Activated CD4-positive, alpha-beta T cell treated with anti-CD3 and anti-CD28 coated beads, Interleukin-2, amount 50 U/mL, for 4 hours (primary cell): ENCODE measurements at places on chromosomes 7 and 10.

DNA sequence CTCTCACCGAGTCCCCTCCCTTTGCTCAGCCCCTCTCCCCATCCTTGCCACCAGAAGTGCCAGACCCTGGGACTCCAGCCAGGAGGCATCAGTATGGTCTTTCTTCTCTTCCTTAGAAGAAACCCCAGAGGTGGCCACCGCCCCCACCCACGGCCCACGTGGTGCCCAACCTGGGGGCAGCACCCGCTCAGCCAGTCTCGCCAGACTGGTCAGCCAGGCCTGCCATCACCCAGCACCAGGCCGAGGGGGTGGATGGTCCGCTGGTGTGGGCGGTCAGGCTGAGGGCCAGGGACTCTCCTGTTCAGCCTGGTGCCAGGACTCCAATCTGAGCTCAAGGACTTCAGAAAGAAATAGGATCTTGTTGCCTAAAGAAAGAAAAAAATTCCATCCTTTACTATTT is 5.8 kb upstream of the CLDN4 start:
- DNase-seq = no peak

DNA sequence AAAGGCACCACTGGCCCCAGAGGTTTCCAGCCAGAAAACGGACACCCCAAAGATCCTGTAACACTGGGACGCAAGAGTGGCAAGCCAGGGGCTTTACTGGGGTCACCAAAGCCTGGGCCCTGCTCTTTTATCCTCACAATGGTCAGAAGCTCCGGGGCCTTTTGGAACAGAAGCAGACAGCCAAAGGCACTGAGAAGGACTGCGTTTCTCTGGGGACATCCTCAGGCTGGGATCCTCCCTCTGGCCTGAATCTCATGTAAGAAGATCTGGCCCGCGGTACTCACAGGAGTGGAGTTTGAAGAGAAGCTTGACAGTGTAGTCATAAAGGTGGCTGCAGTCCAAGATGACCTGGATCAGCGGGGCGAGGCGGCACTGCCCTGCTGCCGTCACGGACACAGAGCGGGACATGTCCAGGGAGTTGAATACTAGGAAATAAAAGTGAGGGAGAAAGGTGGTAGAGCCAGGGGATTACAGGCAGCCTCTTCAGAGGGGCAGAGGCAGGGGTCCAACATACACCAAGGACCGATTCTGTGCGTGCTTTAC is 81.4 kb downstream of the SPDYE5 start:
- DNase-seq = no peak

- DNase-seq = no peak
These were observed 74.6 kb downstream of the CUL1 start for GRCh38 chr7:148773334-148773733.

DNA sequence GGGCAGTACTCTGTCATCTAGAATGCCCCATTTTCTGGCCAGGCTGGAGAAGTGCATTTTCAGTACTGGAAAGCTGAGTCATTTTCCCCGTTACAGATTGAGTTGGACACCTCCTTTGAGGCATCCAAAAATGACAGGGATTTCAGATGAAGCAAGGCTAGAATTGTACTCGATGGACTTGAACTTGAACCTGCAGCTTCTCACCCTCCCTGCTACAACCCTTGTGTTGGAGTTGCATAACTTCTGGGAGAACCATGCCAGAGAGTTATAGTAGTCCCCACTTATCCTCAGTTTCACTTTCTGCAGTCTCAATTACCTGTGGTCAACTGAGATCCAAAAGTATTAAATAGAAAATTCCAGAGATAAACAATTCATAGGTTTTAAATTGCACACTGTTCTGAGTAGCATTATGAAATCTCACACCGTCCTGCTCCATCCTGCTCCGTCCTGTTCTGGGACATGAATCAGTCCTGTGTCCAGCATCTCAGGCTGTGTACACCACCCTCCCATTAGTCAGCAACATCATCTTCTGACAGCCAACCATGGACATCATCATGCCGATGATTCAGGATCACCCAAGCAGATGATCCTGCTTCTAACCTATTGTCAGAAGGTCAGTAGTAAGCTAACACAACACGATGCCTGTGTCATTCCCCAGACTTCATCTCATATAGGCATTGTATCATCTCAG is 363.7 kb downstream of the DPP6 start:
- DNase-seq = no peak

- no peak for DNase-seq
These were observed 247.0 kb upstream of the PPP2R2D start for GRCh38 chr10:131653554-131654470.

DNA sequence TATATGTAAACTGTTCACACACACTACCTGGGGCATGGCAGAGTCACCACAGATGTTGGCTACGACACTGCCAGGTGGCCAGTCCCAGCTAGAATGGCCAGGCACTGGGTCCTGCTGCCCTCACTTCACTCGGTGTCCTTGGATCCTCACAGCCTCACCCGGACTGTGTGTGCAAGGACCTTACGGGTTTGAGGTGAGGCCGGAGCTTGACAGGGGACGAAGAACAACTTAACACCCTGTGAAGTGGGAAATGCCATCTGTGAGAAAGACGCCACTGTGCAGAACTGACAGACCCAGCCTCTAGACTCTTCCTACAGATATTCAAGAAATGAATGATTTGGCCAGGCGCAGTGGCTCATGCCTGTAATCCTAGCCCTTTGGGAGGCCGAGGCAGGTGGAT is 46.7 kb downstream of the KLRG2 start:
- no peak for DNase-seq

- DNase-seq = no peak
These were observed 41.6 kb upstream of the SDHAF3 start for GRCh38 chr7:97075928-97076327.

DNA sequence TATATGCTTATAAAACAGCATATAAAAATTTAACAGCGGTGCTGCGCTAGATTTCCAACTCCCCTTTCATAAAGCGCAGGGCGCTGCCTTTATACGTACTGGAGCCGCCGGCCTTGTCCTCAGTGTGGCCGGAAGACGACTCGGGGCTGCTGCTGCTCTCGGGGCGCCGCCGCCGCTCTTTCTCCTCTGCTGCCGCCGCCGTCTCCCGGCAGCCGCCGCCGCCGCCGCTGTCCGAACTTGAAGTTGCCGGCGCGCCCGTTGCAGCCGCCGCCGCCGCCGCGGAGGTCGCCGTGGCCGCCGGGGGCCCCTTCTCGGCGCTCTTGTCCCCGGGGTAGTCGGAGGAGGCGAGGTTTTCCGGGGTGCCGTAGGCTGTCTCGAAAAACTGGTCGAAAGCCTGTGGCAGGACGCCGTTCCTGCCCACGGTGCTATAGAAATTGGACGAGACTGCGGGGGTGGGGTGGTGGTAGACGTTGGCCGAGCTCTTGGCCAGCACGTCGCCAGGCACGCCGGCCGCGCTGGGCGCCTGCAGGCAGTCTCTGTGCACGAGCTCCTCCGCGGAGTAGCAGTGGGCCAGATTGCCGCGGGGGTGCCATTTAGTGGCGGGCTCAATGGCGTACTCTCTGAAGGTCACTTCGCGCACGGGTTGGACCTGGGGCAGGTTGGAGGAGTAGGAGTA is 557 bp downstream of the HOXA11 start:
- no peak for DNase-seq

- no peak for DNase-seq
These were observed 20.9 kb downstream of the PARP12 start for GRCh38 chr7:140041659-140042385.

DNA sequence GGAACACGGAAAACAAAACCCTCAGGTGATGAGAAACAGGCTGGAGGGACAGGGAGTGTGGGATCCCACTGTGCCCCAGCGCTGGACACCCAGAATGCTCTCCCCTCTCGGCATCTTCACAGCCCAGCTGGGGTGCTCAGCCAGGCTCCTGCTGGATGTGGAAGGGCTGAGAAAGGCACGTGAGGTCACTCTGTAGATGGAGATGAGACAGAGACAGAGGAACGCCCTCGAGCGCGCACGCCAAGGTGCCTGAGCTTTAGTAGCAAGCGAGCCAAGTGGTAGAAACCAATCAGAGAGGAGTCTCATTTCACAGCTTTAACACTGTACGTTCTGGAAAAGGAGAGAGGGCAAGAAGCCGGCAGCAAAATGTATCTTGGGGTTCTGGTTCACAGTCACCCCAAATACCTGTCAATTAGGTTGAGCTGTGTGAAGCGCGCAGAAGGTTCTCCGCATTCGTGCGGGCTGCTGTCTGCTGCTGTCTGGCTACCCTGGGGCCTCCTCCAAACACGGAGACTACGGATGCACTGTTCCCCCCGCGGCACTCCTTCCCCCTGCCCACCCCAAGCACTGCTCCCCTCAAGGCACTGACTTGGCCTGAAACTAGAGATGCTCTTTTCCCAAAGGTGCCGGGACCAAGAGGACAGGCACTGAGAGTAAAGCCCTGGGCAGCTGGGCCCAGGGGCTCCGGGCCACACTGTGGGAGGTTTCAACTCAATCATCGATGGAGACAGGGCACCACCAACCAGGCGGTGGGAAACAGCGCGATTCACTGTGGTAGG is 91.4 kb downstream of the ZRANB1 start:
- DNase-seq = no peak

- no peak for DNase-seq
These were observed 218.2 kb upstream of the PRSS58 start for GRCh38 chr7:142476077-142476476.
